ENCODE measurements at places on chromosomes 16 and 17. TPM values are rescaled to one million over a fixed set of nuclear protein-coding genes. Genes with fewer than 3 reads are reported as not detected.

Gene FLYWCH2
- 26.0 TPM for total RNA-seq

Gene SOST
- not detected for total RNA-seq

Gene TEX14
- 0.30 TPM for total RNA-seq

Gene AFMID
- total RNA-seq = 83.0 TPM

Gene ACSM3
- 6.9 TPM for total RNA-seq

Gene DRC7
- 1.2 TPM for total RNA-seq

Gene SLC6A2
- total RNA-seq = not detected

Gene TP53TG3F
- total RNA-seq = not detected

Gene SNAI3
- 3.5 TPM for total RNA-seq

Gene DNAI2
- total RNA-seq = not detected

Gene C17orf75
- 22.7 TPM for total RNA-seq

Gene CCDC78
- 3.5 TPM for total RNA-seq

Gene ARHGAP44
- total RNA-seq = 3.3 TPM

Gene CASKIN1
- 6.6 TPM for total RNA-seq

Gene MRPL27
- total RNA-seq = 203 TPM

Gene SCNN1B
- total RNA-seq = not detected

Gene AOC2
- 4.2 TPM for total RNA-seq

Gene CHST4
- not detected for total RNA-seq

Gene ZNF750
- 0.14 TPM for total RNA-seq

Gene SLFN5
- total RNA-seq = 0.81 TPM

Gene C16orf54
- total RNA-seq = not detected

Gene ALOX15
- 0.21 TPM for total RNA-seq

Gene PLD6
- total RNA-seq = 8.0 TPM

Gene EVI2A
- not detected for total RNA-seq

Gene CA5A
- 0.74 TPM for total RNA-seq

Measured in Caco-2 (cell line).